ENCODE measurements at places on chromosomes 1 and 21. TPM values are rescaled to one million over a fixed set of nuclear protein-coding genes. Genes with fewer than 3 reads are reported as not detected.

The PRRX1 gene
- 80.3 TPM for polyA plus RNA-seq

The RIT1 gene
- polyA plus RNA-seq, result 8.6 TPM

The GJB3 gene
- not detected for polyA plus RNA-seq

The TRNP1 gene
- polyA plus RNA-seq, result 18.0 TPM

The SERTAD4 gene
- polyA plus RNA-seq, result 2.1 TPM

The RGL1 gene
- polyA plus RNA-seq, result 54.2 TPM

The KCTD3 gene
- 26.8 TPM for polyA plus RNA-seq

The GJA4 gene
- polyA plus RNA-seq, result 19.4 TPM

The SYCP1 gene
- polyA plus RNA-seq, result 0.13 TPM

The LEPR gene
- 28.8 TPM for polyA plus RNA-seq

The ALG14 gene
- polyA plus RNA-seq, result 1.2 TPM

The SLC6A17 gene
- polyA plus RNA-seq, result 0.06 TPM

The ADGRL4 gene
- polyA plus RNA-seq, result 17.7 TPM

The SPATA17 gene
- polyA plus RNA-seq, result 0.75 TPM

The SFN gene
- 0.17 TPM for polyA plus RNA-seq

The INKA2 gene
- polyA plus RNA-seq, result 2.3 TPM

The LHX8 gene
- polyA plus RNA-seq, result not detected

The ALPL gene
- 4.1 TPM for polyA plus RNA-seq

The CHRNB2 gene
- 0.04 TPM for polyA plus RNA-seq

The HSD3B1 gene
- 0.06 TPM for polyA plus RNA-seq

The DMBX1 gene
- not detected for polyA plus RNA-seq

The TMEM52 gene
- 1.4 TPM for polyA plus RNA-seq

The EXTL1 gene
- 1.5 TPM for polyA plus RNA-seq

The GBP4 gene
- 16.8 TPM for polyA plus RNA-seq

The SEC16B gene
- 3.1 TPM for polyA plus RNA-seq

The SWT1 gene
- polyA plus RNA-seq, result 3.3 TPM

The ARHGAP30 gene
- 9.3 TPM for polyA plus RNA-seq

The CFHR2 gene
- polyA plus RNA-seq, result not detected

The SELP gene
- polyA plus RNA-seq, result 19.7 TPM

The OR6P1 gene
- polyA plus RNA-seq, result not detected

The CFAP107 gene
- polyA plus RNA-seq, result not detected

The TRABD2B gene
- polyA plus RNA-seq, result 1.1 TPM

The RAB7B gene
- 11.5 TPM for polyA plus RNA-seq

The UBR4 gene
- 118 TPM for polyA plus RNA-seq

The MEX3A gene
- polyA plus RNA-seq, result 6.6 TPM

The ANGPTL7 gene
- polyA plus RNA-seq, result 4.1 TPM

The KRTAP11-1 gene
- polyA plus RNA-seq, result not detected

The CSF1 gene
- 48.6 TPM for polyA plus RNA-seq

The MASP2 gene
- polyA plus RNA-seq, result not detected

The PAQR6 gene
- 0.72 TPM for polyA plus RNA-seq

The GBP5 gene
- 0.77 TPM for polyA plus RNA-seq

The VAV3 gene
- 2.9 TPM for polyA plus RNA-seq

The RHD gene
- polyA plus RNA-seq, result not detected

The NUP210L gene
- not detected for polyA plus RNA-seq

The DDX59 gene
- polyA plus RNA-seq, result 17.6 TPM

All from ovary (tissue), 10 donors.